ENCODE measurements at places on chromosomes 12 and 14. TPM values are rescaled to one million over a fixed set of nuclear protein-coding genes. Genes with fewer than 3 reads are reported as not detected.

DNA sequence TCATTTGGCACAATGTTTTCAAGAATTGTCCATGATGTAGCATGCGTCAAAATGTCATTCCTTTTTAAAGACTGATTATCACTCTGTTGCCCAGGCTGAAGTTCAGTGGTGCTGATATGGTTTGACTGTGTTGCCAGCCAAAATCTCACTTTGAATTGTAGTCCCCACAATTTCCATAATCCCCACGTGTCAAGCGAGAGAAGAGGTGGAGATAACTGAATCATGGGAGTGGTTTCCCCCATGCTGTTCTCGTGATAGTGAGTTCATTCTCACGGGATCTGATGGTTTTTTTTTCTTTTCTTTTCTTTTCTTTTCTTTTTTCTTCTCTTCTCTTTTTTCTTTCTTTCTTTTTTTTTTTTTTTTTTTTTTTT, 21.8 kb upstream of the LRRK2 start:
- H3K27me3 ChIP-seq, result no peaks in the 10 kb centered on the region
- no peak overlapping the region for H3K27ac ChIP-seq
- no peak overlapping the region for H3K4me3 ChIP-seq
- no peaks in the 10 kb centered on the region for H3K4me1 ChIP-seq

- H3K4me3 ChIP-seq, result peak overlapping the region; percentile 94
- H3K4me1 ChIP-seq, result peaks cover 20% of the 10 kb centered on the region
- no peak for DNase-seq
Measured at GRCh38 chr14:23284654-23285529, 1.0 kb downstream of the HOMEZ start.

GRCh38 chr14:41532255-41532654, 74.4 kb upstream of the LRFN5 start:
- no peaks in the 10 kb centered on the region for H3K27me3 ChIP-seq
- H3K4me1 ChIP-seq, result no peaks in the 10 kb centered on the region
- no peaks in the 10 kb centered on the region for H3K36me3 ChIP-seq
- no peak for DNase-seq
- no peak overlapping the region for H3K4me3 ChIP-seq

DNA sequence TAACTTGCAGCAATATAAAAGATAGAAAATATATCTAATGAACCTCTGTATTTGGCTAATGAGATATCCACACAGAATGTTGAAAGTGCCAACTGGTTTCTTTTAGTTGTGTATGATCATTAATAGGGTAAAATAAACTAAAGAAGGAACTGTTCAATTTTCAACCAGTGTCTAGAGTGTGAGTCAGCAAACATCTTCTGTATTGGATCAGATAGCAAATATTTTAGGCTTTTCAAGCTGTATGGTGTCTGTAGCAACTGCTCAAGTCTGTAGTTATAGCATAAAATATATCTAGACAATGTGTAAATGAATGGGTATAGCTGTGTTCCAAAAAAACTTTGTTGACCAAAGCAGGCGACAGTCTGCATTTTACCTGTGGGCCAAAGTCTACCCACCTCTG, 23.5 kb upstream of the NOVA1 start:
- H3K36me3 ChIP-seq, result no peaks in the 10 kb centered on the region
- no peak overlapping the region for H3K27ac ChIP-seq
- no peak for DNase-seq
- no peaks in the 10 kb centered on the region for H3K27me3 ChIP-seq
- no peak overlapping the region for H3K4me3 ChIP-seq
- H3K4me1 ChIP-seq, result no peaks in the 10 kb centered on the region

DNA sequence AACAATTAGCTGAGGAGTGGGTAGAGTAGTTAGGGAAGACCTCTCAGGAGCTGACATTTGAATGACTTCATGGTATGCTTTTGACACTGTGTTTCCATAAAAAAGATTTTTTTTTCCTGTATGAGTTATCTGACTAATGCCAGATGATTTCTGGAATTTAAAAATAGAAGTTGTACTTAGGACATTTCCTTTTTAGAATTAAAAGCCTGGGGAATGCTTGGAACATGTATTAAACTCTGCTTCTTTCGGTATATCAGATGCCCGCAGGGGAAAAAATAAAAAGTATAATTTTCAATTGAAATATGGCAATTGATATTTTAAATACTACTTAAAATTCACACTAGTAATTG, 41.1 kb downstream of the BRMS1L start:
- no peaks in the 10 kb centered on the region for H3K27me3 ChIP-seq
- H3K36me3 ChIP-seq, result peaks cover 16% of the 10 kb centered on the region
- no peak for DNase-seq

The DAO gene
- not detected for total RNA-seq

Data from thoracic aorta (tissue), 2 donors.